ENCODE measurements at places on chromosomes 7 and 10.
A peak's percentile ranks its signal among the peaks of the same experiment; 100 is the strongest.

DNA sequence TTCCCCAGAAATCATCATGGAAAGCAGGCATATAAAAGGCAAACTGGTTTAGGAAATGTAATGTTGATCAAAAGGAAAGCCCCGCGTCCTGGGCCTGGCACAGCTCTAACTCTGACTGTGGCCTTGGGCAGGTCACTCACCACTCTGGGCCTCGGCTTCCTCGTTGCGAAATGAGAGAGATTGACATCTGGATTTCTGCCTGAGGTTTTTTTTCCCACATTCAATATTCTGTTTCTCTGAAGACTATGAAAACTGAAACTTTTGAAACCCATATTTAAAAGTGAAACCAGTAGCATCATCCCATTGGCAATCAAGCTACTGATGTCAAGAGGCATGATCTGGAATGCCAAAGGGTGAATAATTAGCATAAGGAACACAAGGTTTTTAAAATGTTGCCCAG lies 369.7 kb upstream of the NPVF start:
- DNase-seq = no peak

GRCh38 chr7:17682586-17682985 lies 257.7 kb downstream of the SNX13 start:
- no peak for DNase-seq

- no peak for DNase-seq
These were observed 64.9 kb downstream of the INSIG1 start for GRCh38 chr7:155362380-155363145.

DNA sequence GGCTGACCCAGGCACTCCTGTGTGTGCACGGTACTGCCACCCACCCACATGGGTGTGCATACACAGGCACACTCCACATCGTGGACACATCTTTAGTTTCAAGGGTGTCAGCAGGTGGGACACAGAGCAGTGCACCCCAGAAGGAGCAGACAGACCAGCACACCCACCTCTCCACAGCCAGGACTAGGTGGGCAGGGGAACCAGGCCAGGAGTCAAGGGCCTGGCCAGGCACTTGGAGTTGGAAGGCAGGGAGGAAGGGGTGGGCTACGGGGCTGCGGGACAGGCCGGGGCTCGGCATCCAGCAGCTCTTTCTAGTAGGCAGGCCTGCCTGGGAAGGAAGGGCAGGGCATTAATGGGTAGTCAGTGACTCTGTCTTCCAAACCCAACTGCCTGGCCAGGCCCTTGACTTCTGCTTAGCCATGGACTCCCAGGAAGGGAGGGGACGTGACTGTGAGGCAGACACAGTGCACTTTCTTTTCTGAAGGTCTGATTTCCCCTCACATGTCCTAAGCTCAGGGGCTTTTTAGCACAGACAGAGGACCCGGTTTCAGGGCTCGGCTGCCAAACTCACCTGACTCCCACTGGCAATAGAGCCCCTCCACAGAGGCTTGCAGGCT lies 14.6 kb downstream of the RASGEF1A start:
- no peak for DNase-seq

GRCh38 chr7:128201690-128202085 lies 39.4 kb upstream of the LEP start:
- peak; percentile 8 for DNase-seq

- no peak for DNase-seq
These were observed 27.7 kb downstream of the ZNF775 start for GRCh38 chr7:150406567-150407421.

GRCh38 chr10:110003524-110003885 lies 4.3 kb upstream of the ADD3 start:
- no peak for DNase-seq

All from femur (tissue), 1 donor.